ENCODE measurements at places on chromosomes 12 and 14. TPM values are rescaled to one million over a fixed set of nuclear protein-coding genes. Genes with fewer than 3 reads are reported as not detected.

GRCh38 chr14:29865299-29865698 lies 62.3 kb downstream of the PRKD1 start:
- H3K4me3 ChIP-seq, result no peak overlapping the region
- H3K4me1 ChIP-seq, result no peaks in the 10 kb centered on the region
- DNase-seq, result no peak
- H3K27ac ChIP-seq, result no peak overlapping the region

The IQSEC3 gene
- 1.7 TPM for polyA plus RNA-seq

GRCh38 chr12:67928621-67929383 lies 60.4 kb upstream of the IFNG-AS1 start:
- H3K27ac ChIP-seq, result peak overlapping the region; percentile 57
- DNase-seq, result peak; percentile 45
- no peaks in the 10 kb centered on the region for H3K36me3 ChIP-seq
- H3K27me3 ChIP-seq, result no peaks in the 10 kb centered on the region
- H3K4me1 ChIP-seq, result peaks cover 18% of the 10 kb centered on the region

DNA sequence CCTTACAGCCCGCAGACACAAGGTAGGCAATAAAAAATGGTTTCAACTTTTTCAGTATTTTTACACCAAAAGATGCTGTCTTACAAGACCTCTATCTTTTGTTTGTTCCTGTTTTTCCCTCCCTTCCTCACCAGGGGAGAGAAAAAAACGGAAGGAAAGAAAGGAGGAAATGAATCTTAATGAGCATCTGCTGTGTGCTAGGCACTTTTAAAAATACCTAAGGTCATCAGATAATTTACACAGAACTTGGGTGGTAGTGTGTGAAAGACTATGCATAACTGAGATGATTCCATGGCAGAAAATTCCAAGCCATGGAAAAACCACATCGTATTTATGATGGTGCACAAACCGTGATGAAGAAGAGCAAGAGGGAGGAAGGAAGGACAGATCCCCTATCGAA lies 121.2 kb downstream of the DIP2B start:
- H3K27me3 ChIP-seq, result no peaks in the 10 kb centered on the region
- peaks cover 52% of the 10 kb centered on the region for H3K4me1 ChIP-seq
- H3K27ac ChIP-seq, result no peak overlapping the region
- H3K36me3 ChIP-seq, result no peaks in the 10 kb centered on the region
- H3K4me3 ChIP-seq, result no peak overlapping the region

- no peak overlapping the region for H3K4me3 ChIP-seq
- no peaks in the 10 kb centered on the region for H3K4me1 ChIP-seq
- H3K27ac ChIP-seq, result no peak overlapping the region
- DNase-seq, result no peak
These were observed 70.1 kb upstream of the MAP1LC3B2 start for GRCh38 chr12:116489116-116489515.

- peaks cover 3% of the 10 kb centered on the region for H3K27me3 ChIP-seq
- peaks cover 63% of the 10 kb centered on the region for H3K4me1 ChIP-seq
- no peaks in the 10 kb centered on the region for H3K36me3 ChIP-seq
- H3K4me3 ChIP-seq, result peak within 1 kb of the TSS; percentile 80
These were observed at the start of gene CCDC85C for GRCh38 chr14:99603471-99604277. Gene CCDC85C, minus strand, starts transcription at chr14:99604207. Its CDS starts 248 bp downstream, at chr14:99603959.

- peak overlapping the region; percentile 59 for H3K27ac ChIP-seq
- H3K4me3 ChIP-seq, result no peak overlapping the region
- DNase-seq, result no peak
- peaks cover 43% of the 10 kb centered on the region for H3K36me3 ChIP-seq
- no peaks in the 10 kb centered on the region for H3K27me3 ChIP-seq
These were observed 42.1 kb upstream of the TESC start for GRCh38 chr12:117141097-117141898.

All from stomach (tissue), 19 donors.